ENCODE measurements at places on chromosomes 3 and 15.
A peak's percentile ranks its signal among the peaks of the same experiment; 100 is the strongest.

GRCh38 chr3:81763001-81763400, 1.6 kb upstream of the GBE1 start:
- DNase-seq, result no peak

DNA sequence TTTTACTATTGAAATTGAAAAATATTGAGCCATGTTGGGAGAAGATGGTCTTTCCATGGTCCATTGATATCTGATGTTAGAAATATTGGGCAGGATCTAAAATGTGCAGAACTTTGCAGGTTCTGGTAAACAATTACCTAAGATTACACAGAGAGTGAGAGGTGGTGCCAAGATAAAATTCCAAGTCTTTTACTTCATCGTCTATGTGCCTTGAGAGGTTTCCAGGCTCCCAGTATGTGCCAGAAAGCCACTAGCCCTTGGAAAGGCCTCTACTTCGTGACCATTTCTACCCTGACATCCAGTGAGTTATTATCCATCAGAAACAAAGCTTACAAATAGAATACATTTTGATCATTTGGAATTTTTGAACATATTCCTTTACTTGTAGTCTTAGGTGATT, 27.6 kb downstream of the CD200 start:
- DNase-seq, result no peak

DNA sequence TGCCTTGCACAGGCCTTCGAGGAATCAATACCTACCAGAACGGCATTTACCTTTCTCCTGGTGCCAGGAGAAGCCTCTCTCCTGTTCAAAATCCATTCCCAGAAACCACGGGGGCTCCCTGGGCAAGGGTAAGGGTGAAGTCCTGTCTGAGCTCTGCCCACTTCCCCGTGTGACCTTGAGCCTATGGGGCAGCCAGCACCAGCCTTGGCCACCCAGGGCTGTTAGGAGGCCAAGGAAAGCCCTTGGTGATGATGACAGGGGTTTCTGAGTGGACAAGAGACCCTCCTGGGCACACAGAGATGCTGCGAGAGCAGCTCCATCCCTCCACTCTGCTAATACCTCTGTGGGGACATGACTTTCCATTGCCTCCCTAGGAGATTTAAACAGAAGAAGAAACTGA, 5.9 kb downstream of the SCN5A start:
- no peak for DNase-seq

DNA sequence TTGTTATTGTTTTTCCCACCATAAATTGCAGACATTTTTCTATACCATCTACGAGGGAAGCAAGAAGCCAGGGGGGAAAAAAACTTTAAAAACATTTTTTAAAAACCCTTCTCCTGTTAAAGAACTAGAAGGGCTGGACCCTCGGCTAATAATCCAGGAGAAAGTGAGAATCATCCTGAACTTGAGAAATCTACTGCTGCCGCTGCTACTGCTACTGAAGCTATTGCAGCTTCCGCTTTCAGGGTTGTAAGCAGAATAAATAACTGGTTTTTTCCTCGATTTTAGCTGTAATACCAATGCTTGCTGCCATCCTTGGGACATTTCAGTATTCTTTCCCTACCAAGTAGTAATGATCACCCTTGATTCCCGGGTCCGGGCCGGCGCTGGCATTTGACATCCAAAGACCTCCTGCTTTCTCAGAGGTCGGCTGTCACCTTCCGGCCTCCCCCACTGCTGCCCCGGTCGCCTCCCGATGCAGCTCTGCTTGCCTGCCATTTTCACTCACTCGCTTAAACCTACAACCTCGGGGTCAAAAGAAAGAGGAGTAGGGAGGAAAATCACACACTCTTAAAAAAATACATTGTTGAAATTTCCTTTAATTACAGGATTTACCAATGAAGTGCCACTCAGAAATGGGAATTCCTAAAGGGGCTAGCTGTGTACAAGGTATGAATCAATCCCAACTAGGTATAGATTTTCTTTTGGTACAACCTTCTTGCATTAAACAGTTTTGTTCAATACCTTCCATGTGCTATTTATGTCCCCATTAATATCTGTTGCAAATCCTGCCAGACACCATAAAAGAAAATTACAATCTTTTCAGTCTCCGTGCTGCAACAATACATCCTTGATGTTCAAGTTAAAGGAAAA, 674 bp upstream of the MECOM start:
- DNase-seq, result peak; percentile 34

GRCh38 chr3:117137065-117137464, 427.5 kb downstream of the TUSC7 start:
- no peak for DNase-seq

DNA sequence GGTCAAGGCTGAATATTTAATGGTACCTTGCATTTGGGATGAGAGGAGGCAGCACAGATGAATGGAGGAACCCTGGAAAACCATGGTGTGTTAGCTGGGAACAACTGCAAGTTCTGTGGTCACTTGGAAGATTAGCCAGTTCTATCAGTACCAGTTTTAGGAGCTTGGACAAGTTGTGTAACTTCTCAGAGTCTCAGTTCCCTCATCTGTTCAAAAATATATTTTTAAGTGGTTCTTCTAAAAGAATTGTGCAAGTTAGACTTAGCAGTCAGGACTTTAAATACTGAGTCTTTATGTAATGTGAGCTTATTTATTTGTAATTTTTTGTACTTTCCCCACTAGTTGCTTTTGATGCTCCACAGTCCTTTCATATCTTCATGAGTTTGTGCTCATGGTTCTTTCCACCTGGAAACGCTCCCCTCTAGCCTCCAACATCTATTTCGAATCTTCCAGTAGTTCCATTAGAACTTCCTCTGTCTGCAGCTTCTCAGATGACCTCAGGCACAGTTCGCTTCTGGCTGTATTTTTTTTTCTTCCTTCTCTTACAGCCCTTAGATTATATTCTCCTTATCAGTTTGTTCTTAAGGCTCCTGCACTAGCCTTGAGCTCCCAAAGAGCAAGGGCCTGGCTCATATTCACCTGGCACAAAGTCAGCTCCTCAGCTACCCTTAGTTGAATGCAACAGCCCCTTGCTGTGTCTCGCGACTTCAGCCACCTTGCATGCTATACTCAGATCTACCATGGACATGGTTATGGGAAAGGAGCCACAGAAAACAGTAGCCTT, 27.1 kb downstream of the ITPR1 start:
- DNase-seq, result no peak

GRCh38 chr3:46938118-46938517, 38.4 kb downstream of the CCDC12 start:
- DNase-seq, result no peak

DNA sequence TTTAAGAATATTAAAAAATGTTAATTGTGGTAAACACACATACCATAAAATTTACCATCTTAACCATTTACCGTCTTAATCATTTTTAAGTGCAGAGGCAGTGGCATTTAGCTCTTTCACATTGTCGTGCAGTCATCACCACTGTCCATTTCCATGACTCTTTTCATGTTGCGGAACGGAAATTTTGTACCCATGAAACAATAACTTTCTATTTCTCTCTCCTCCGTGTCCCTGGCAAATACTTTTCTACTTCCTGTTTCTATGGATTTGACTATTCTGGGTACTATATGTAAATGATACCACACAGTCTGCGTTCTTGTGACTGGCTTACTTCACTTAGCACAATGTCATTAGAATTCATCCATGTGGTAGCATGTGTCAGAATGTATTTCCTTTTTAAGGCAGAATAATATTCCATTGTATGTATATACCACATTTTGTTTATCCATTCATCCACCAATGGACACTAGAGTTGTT, 27.9 kb downstream of the AKAP13 start:
- DNase-seq, result no peak

DNA sequence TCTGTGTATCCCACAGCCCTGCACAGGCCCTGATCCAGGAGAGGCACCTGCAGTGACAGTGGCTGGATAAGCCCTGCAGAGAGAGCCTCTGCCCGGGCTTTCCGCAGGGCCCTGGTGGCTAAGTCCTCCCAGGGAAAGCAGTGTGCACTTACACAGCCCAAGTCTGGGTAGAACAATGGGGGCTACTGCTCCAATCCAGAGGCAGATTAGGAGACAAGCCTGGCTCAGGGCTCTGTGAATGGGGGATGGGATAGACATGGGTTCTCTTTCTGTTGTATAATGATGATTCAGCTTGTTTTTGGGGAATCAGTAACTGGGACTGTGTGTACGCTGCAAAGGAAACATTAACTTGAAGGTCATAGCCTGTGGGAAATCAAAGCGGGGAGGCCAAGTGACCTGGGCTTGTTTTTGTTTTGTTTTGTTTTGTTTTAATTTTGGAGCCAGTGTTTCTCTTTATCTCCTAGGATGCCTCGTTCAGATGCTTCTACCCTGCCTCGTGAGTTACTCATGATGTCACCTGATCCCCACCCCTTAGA, 4.1 kb upstream of the ALDH1L1 start:
- DNase-seq, result no peak

GRCh38 chr15:94576889-94577533, 345.6 kb downstream of the MCTP2 start:
- DNase-seq, result peak; percentile 40

DNA sequence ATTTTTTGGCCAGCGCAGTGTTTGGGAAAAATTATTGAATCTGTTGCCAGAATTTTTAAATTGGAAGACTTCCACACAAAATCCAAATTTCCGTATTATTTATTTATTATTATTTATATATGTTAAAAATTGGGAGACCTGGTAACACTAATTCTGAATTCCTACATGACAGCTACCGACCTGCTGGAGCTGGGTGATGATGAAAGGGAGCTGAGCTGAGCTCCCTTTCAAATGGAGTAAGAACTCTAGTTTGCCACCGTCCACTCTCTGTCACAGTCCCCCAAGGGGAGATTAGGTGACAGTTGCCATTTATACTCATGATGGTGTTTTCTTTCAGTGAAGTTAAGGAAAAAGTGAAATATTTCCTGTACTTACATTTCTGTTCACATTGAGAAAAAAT, 1.4 kb downstream of the CRTC3 start:
- DNase-seq, result peak; percentile 43

DNA sequence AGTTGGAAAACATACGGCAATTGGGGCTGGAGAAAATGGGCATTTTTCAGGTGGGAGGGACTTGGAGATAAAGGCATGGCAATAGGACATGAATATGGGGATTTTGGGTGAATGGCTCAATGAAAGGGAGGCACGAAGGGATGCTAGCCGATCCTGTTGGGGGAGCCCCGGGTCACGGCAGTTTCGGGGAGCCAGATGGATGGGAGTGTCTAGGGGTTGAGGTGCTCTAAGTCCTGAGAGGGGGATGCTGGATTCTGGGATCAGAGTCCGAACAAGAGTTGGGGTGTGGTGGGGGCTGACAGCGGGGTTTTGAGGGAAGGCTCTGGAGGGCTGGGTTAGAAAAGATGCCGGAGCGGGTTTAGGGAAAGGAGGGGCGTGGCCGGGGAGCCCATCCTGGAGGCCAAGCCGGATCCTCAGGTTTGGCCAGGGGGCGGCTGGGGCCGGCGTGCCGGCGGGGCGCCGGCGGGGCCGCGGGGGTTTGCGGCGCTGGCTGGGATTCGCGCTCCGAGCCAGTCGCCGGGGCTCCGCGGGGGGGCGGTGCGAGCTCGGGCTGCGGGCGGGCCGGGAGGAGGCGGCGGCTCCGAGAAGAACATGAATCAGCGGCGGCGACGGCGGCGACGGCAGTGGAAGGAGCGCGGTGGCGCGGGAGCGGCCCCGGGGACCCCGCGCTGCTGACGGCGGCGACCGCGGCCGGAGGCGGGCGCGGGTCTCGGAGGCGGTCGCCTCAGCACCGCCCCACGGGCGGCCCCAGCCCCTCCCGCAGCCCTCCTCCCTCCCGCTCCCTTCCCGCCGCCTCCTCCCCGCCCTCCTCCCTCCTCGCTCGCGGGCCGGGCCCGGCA, at the start of gene TYRO3:
Gene TYRO3, plus strand, starts transcription at position 813 of the 839 bp plus-strand sequence. CDS start 46 bp downstream, outside the sequence.
- DNase-seq, result peak; percentile 48

DNA sequence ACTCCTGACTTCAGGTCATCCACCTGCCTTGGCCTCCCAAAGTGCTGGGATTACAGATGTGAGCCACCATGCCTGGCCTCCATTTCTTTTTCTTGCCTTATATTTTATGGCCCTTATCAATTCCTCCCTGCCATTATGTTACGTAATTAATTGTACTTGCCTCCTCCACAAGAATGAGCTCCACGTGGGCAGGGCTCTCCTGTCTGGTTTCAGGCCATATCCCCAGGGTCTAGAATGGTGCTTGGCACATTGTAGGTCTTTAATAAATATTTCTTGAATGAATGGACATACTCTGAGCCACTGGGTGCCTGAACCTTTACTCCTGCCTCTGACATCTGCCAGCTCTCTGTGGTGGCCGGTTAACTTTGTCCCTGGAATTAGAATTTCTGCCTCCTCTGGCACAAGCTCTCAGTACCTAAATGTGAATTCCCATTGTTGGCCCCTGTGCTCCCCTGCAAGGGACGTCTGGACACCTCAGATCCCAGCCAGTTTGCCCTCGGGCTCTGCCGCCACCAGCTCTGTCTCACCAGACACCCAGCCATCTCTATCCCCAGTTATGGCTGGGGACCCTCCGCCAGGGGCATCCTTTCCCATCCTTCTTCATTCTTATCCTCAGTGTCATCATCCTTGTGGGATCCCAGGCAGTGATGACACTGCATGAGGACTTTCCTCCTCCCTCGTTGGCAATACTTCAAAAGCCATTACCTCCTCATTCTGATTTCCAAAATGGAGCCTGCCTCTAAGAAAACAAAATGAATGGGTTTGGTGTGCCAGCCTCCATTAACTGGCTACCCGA, 165.6 kb upstream of the SMAD3 start:
- no peak for DNase-seq

DNA sequence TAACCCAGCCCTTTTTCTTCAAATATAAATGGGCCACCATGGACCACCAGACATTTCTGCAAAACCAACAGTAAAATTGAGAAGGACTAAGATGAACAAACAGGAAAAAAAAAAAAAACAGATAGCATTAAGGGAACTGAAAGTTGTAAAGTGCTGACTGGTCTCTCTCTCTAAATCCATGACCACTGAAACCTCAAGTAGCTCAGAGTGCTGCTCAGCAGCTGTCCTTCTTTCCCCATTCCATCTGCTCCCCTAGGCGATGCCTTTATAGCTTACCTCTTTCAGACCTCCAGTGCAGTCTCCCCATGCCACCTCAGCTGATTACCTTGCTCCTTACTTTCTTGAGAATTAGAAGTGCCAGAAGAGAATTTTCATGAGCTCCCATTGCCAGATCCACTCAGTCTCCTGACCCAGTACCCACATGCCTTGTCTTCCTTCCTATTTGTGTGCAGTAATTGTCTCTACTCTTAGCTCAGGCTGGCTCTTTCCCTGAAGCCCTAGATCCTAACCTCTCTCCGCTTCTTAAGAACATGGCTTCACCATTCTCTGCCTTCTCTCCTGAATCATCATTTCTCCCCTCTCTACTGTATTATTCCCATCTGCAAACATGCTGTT, 23.9 kb upstream of the XIRP1 start:
- DNase-seq, result peak; percentile 81

DNA sequence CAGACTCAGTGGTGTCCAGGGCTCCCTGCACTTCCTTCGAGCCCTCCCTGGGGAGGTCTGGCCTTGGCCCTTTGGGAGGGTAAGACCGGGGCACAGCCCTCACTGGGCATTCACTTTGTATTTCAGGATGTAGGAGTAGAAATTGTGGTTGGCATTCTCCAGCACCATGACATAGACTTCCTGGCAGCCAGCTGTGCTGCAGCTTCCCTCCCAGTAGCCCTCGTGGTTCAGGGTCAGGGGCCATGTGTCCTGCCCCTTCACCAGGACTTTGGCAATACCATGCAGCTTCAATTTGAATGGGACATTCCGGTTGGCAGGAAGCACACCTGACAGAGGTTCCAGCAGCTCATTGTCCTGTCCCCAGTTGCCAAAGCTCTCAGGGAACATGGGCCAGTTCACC, 47.3 kb downstream of the KY start:
- no peak for DNase-seq

GRCh38 chr3:16665282-16665741, 60.1 kb upstream of the DAZL start:
- no peak for DNase-seq
